Activated T-helper 9 cell treated with anti-CD3 and anti-CD28 coated beads, Interleukin-2, amount 50 U/mL, for 16 hours (primary cell): ENCODE measurements at places on chromosomes 3 and 15.
A peak's percentile ranks its signal among the peaks of the same experiment; 100 is the strongest.

- DNase-seq = no peak
Observed at GRCh38 chr3:8854656-8855055, 85.2 kb upstream of the OXTR start.

DNA sequence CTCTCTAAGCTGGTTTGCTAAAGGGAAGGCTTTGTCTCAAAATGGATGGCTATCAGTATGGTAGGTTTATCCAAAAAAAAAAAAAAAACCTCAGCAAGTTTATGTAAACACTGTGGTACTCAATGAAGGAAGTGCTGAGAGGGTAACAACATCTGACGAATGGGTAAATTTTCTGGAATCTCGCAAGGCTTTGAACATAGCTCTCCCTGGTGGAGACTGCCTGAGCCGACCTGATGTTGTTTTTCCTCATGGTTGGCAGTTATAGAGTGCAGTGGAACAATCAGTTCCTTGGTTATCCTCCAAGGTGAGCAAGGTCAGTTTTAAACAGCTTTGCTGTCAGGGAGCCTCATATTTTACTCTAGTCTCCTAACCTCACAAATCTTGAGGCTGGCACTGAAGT, 94.6 kb downstream of the ZPLD1 start:
- no peak for DNase-seq

- no peak for DNase-seq
Observed at GRCh38 chr3:54358316-54358715, 236.0 kb downstream of the CACNA2D3 start.

- DNase-seq = no peak
Observed at GRCh38 chr3:150414959-150415358, 6.9 kb downstream of the TSC22D2 start.

DNA sequence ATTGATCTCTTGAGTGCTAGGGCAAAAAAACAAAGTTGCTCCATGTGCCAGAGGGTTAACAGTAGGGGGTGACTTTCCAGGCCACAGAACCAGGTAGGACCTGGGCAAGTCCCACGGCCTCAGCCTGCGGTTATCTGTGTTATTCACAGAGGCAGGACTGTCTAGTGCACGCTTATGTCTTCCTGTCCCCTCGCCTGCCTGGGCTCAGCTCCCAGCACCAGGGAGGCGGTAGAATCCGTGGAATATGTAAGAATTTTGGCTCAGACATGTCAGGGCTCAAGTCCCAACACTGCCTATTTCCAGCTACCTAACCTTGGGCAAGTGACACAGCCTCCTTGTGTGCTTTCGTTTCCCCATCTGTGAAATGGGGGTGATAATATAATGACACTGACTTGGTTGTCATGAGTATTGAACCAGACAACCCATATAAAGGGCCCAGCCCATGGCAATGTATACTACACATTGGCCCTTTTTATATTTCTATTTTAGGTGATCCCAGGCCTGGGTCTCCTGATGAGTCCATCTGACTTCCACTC, 44.3 kb upstream of the FLNB start:
- no peak for DNase-seq

DNA sequence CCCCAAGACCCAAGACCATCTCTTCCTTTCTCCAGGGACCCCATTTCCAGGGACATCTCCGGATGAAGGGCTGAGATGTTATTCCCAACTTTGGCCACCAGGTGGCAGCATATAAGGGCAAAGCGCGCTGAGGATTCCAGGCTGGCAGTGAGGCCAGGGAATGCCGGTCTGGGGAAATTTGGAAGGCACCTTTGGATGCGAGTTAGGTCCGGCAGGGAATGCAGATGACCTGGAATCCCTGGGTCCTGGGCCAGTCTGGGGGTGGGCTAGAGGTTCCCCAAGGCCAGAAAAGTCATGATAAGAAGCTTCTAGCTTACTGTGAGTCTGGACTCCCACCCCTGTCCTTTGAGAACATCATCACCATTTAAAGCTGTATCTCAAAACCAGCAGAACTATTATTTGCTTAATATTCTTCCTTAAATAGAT, 1.6 kb upstream of the CHST13 start:
- peak; percentile 19 for DNase-seq

- no peak for DNase-seq
Observed at GRCh38 chr3:33132019-33132360, 18.2 kb downstream of the CRTAP start.

GRCh38 chr15:83559310-83559966, 94.5 kb upstream of the ADAMTSL3 start:
- no peak for DNase-seq
